Fibroblast of villous mesenchyme (primary cell): ENCODE measurements at places on chromosomes 2 and 18. TPM values are rescaled to one million over a fixed set of nuclear protein-coding genes. Genes with fewer than 3 reads are reported as not detected.

- no peak for DNase-seq
These were observed 33.2 kb downstream of the MLPH start for GRCh38 chr2:237520290-237520689.

DNA sequence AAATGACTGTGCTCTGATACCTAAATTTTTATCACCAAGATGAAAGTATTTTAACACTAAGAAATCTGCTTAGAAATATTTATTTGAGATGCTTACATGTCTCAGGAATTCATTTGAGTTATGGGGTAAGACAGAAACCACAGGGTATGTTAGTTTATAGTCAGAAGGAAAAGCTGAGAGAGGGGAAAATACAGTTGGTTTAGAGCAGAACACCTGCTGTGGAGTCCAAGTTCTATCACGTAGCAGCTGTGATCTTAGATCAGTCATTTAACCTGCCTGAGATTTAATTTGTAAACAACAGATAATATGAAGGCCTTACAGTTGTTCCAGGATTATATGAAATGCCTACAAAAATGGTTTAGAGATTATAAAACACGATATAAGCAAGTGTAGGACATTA lies 29.0 kb downstream of the PDE6D start:
- DNase-seq, result peak; percentile 7

- DNase-seq, result peak; percentile 81
These were observed 6.3 kb upstream of the NRP2 start for GRCh38 chr2:205675861-205676516.

GRCh38 chr18:50602466-50602865 lies 42.6 kb downstream of the MAPK4 start:
- DNase-seq, result no peak

- peak; percentile 35 for DNase-seq
These were observed 71.0 kb upstream of the SP3 start for GRCh38 chr2:174035981-174036742.

DNA sequence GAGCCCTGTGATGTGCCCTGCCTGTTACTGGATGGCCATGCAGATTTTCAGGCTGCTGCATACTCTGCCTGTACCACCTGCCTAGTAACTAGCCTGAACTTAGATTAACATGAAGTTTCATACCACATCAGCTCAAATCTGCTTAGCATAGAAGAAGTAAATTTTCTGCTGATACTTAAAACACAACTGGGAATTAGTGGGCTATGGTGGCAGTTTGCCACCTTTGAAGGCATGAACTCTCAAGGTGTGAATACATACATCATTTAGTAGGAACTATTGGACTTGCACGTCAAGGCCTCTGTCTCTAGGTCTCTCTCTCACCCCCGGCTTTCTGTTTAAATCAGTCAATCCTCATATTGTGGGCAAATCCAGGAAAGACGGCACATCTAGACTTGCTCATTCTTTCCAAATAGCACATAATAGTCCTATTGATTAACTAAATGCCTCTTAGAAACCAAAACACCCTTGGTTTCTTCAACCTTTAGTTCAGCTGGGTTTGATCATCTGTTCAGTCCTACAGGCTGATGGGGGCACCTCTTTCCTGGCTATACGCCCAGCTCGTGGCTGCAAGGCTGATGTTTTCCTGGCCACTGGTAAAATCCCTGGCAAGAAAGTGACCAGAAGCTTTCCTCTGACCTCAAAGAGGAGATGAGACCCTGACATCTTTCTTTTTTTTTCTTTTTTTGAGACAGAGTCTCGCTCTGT lies 58.4 kb downstream of the ALPK2 start:
- peak; percentile 11 for DNase-seq

GRCh38 chr2:158269143-158269542 lies 167.5 kb downstream of the UPP2 start:
- no peak for DNase-seq

GRCh38 chr2:19609266-19609665 lies 250.8 kb upstream of the OSR1 start:
- no peak for DNase-seq

GRCh38 chr2:188475945-188476344 lies 184.3 kb downstream of the GULP1 start:
- DNase-seq, result no peak

DNA sequence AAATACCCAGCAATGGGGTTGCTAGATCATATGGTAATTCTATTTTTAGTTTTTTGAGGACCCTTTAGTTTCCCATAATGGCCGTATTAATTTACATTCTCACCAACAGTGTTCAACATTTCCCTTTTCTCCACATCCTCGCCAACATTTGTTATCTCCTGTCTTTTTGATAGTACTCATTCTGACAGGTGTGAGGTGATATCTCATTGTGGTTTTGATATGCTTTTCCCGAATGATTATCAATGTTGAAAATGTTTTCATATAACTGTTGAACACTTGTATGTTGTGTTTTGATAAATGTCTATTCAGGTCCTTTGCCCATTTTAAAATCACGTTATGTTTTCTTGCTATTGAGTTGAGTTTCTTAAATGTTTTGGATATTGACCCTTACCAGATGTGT lies 5.8 kb upstream of the RIF1 start:
- DNase-seq, result no peak

DNA sequence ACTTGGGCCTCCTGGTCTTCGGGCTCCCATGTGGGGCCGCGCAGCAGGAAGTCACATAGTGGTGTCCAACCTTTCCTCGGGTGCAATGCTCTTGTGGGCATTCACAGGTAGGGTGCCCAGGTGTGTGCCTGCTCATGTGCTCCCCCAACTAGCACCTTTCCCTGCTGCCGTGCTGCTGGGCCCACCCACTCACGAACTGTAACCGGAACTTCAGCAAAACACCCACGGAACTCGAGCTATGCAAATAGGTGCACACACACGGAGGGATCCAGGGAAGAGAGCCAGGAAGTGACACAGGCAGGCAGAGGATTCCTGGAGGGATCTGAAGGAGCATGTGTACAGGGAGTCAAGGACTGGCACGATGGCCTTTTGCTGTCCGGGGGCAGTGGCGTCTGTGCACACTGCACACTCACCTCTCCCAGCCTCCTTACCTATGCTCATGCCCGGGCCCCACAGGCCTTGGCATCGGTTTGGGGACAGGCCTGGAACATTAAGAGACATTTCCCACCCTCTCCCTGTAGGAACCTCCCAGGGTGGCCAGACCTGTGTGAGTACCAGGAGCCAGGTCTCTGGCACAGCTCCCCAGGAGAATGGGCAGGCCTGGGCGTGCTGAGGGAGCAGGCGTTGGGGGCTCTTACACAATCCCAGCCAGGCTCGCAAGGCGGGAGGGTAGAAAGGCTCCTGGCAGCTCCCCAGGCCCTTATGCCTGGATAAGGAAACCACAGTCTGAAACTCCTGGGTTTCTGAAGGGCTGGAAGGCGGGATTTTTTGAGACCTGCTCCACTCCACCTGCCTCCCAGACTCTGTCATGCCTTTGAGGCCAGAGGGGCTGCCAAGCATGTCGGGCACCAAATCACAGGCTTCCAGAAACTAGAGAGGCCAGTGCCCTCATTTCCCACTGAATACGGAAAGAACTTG lies 6.6 kb upstream of the PTMA start:
- peak; percentile 84 for DNase-seq

DNA sequence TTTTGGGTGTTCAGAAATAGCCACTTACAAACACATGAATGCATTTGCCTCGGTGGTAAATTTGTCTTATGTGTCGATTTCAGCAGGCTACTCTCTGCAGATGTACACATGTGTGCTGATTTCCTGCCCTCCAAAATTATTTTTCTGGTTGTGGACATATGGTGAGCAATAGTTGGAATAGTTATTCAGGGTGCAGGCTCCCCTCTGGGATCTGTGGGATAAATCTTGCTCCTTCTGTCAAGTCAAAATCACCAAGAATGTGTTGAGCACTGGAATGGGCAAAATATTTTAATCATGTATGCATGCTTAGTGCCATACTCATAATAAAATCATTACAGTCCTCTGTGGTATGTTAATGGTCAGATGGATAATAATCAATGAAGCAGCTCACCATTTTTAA lies 684.5 kb downstream of the BCL11A start:
- DNase-seq, result no peak

- DNase-seq, result no peak
These were observed 91.7 kb upstream of the STON1 start for GRCh38 chr2:48438266-48438665.

- no peak for DNase-seq
These were observed 13.6 kb upstream of the CREB1 start for GRCh38 chr2:207516206-207516605.

- DNase-seq, result no peak
These were observed 560.5 kb upstream of the ZEB2 start for GRCh38 chr2:145080426-145080825.

- DNase-seq, result peak; percentile 44
These were observed 93.0 kb downstream of the NRP2 start for GRCh38 chr2:205775097-205775877.

DNA sequence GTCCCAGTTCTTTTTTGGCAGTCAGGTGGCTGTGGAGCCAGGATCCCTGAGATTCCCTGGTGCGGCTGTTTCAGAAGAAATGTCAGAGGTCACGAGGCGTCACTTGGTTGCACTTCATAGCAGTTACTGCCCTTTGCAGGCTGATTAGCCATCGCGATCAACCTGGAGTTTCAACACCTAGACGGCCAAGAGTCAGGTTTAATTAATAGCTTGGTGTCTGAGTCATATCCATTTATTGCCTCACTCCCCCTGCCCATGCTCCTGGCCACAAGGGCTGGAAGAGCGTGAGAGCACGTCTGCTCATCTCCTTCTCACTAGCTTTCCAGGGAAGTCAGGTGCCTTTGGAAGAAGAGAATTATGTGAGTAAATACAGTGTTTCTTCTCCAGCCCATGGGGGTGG lies 552.3 kb downstream of the TSN start:
- no peak for DNase-seq

GRCh38 chr18:74804677-74805076 lies 207.0 kb downstream of the ZNF407 start:
- no peak for DNase-seq

DNA sequence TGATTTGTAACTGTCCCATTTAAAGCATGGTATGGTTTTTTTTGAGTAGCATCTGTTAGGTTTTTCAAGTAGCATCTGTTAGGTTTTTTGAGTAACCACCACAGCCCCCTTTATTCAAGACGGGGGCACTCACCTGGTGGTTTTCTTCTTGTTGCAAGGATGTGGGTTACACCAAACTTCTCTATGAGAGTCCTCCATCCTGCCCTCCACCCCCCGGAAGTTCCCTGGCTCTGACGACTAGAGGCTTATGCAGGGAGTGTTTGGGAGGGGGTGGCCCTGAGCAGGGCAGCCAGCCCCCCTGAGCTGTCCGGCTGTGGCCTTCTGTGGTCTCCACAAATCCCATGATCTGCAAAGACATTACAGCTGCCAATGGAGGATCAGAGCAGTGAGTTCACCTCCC lies 39.3 kb downstream of the MTCL1 start:
- no peak for DNase-seq

DNA sequence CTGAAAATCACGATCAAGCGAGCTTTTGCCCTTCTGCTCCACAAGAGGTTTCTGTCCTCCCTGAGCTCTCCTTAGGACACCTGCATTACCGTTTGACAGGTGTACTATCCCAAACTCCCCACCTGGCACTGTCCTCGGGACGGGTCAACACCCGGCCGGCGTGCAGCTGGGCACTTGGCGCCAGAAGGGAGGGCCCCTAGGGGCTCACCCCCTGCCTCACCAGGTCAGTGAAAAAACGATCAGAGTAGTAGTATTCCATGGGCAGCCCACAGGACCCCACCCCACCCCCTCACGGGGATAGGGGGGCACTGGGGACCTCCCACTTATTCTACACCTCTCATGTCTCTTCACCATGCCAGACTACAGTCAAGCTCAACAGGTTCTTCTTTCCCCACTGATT lies 117.6 kb upstream of the ANKRD30BL start:
- DNase-seq, result no peak

- no peak for DNase-seq
These were observed 36.4 kb downstream of the EMILIN2 start for GRCh38 chr18:2883076-2883735.

- no peak for DNase-seq
These were observed 17.7 kb upstream of the ARL5A start for GRCh38 chr2:151845884-151846283.

GRCh38 chr18:76351961-76352581 lies 143.0 kb downstream of the ZNF516 start:
- peak; percentile 98 for DNase-seq

DNA sequence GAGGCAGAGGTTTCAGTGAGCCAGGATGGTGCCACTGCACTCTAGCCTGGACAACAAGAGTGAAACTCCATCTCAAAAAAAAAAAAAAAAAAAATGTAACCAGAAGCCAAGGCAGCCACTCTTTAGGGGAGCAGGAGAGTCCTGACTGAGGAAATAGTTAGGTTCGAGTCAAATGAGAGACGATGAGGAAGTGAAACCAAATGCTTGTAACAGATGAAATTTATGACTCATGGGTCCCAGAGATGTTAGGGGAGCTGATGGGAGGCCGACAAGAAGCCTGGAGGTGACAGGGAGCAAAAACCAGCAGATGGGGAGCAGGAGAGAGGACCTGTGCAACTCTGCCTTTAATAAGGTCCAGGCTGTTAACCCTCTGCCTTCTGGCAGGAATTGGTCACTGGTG lies 756.1 kb upstream of the DDX18 start:
- DNase-seq, result no peak

DNA sequence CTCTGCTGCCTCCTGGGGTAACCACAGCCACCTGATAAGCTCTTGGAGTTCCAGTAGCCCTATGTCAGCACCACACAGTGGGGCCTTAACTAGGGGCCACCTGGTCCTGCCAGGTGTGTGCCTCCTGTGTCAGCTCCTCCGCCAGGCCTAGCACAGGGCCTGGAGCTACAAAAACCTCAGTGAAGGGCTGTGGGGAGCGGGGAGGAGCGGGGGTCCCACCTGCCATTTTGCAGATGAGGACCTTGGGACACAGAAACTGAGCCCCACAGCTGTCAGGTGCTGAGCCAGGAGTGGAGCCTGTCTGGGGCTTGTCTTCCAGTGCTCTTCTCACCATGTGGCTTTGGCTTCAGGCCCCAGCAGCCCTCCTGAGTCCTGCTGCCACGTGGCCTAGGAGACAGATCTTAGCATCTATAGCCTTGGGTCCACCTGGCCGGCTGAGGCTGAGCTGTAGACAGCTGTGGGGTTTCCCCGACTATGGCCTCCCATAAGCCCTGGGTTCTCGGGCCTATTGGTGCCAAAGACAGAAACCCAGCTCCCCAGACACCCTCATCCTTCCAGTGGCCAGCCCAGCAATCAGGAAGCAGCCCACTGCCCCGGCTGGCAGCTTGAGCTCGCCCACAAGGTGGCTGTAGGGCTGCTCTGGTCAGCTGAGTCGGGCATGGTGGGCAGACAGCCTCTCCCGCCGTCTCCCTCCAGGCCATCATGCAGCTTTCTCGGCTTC lies 104.5 kb upstream of the MCFD2 start:
- no peak for DNase-seq

The NDC80 gene
- total RNA-seq, result 13.2 and 25.5 TPM in 2 replicates

The RAB6D gene
- total RNA-seq, result under 0.01 TPM in 1 of 2 replicates, not detected in the other

The CYBRD1 gene
- total RNA-seq, result 113 and 189 TPM in 2 replicates

The CYTIP gene
- total RNA-seq, result under 0.01 and 0.43 TPM in 2 replicates

The OBSL1 gene
- total RNA-seq, result 67.0 and 86.8 TPM in 2 replicates

The SRD5A2 gene
- under 0.01 TPM in 1 of 2 replicates, not detected in the other for total RNA-seq

The CIB4 gene
- total RNA-seq, result not detected in 2 replicates

The WDR75 gene
- total RNA-seq, result 34.5 and 47.5 TPM in 2 replicates

The MC2R gene
- total RNA-seq, result not detected in 2 replicates

The PTPRN gene
- 0.86 and 0.97 TPM in 2 replicates for total RNA-seq

The PLCD4 gene
- 0.97 and 2.2 TPM in 2 replicates for total RNA-seq

The VAMP8 gene
- total RNA-seq, result 2.2 and 3.5 TPM in 2 replicates

The STAT4 gene
- 1.3 and 2.6 TPM in 2 replicates for total RNA-seq

The LHCGR gene
- under 0.01 TPM in 1 of 2 replicates, not detected in the other for total RNA-seq

The ANKRD29 gene
- total RNA-seq, result 0.43 and 0.97 TPM in 2 replicates

The AFG3L2 gene
- 43.5 and 63.0 TPM in 2 replicates for total RNA-seq
